NCI-H1048 (cell line): ENCODE measurements at places on chromosomes 3 and 15.

GRCh38 chr3:133157716-133158115 is 119.5 kb downstream of the TMEM108 start:
- DNase-seq = no peak

DNA sequence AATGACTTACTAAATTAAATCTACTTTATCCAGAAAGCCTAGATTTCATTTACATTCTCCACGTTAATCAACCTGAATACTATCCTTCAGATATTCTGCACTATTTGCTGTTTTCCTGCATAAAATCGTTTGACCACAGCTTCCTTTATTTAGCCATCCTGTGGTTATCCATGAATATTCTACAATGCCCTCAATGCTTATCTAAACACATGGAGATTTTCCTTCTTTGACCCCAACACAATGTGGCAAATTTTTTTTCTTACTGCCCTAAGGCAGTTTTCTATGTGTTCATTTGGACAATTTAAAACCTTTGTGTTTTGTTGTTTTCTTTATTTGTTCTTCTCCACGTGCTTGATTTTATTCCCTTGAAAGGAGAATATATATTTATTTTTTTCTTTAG is 495.5 kb upstream of the ROBO1 start:
- DNase-seq = no peak

DNA sequence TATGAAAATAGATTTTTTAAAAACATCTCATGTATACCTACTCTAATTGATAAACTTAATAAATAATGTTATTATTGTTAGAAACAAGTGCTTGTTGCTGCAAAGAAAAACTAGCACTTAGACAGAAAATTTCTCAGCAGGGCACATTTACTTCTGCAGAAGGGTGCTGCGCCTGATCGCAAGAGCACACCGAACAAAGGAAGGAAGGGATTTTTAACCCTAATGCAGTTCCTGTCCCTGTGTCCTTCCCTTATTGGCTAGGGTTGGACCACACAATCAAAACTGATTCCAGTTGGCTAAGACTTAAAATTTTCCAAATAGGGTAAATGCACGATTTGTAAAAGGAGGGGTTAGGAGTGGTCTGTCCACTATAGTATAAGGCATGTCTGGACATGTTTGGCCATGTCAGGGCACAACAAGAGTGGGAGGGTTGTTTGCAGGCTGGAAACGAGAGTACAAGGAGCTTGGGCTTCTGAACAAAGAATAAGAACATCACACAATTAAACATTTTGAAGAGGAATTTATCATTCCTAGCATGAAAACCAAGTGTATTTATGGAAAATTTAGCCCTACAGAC is 4.7 kb downstream of the DTWD1 start:
- DNase-seq = no peak

DNA sequence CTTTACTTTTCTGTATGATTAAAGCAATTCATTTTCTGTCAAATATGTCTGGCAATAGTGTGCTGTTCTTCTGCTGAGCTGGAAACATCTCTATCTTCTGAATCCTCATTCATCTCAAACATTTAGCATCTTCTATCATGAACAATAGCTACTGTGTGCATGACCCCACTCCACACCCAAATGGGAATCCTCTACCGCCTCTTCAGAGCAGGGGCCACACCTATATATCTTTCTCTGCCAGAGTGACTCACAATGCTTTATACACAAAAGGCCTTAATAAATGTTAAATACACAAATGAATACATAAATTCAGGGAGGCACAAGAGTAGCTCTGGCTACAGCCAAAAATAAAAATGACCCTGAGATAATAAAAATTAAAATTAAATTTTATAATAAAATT is 8.0 kb downstream of the ALDH1A2 start:
- DNase-seq = no peak

DNA sequence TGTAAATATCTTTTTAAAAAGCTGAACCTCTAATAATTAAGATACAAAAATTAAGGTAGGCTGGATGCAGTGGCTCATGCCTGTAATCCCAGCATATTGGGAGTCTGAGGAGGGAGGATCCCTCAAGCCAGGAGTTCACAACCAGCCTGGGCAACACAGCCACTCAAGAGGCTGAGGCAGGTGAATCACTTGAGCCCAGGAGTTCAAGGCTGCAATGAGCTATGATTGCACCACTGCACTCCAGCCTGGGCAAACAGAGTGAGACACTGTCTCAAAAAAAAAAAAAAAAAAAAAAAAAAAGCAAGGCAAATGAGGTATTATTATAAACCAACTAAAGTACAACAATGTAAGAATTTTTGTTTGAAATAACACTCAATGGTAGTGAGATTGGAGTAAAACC is 47.6 kb downstream of the EFHB start:
- DNase-seq = no peak

DNA sequence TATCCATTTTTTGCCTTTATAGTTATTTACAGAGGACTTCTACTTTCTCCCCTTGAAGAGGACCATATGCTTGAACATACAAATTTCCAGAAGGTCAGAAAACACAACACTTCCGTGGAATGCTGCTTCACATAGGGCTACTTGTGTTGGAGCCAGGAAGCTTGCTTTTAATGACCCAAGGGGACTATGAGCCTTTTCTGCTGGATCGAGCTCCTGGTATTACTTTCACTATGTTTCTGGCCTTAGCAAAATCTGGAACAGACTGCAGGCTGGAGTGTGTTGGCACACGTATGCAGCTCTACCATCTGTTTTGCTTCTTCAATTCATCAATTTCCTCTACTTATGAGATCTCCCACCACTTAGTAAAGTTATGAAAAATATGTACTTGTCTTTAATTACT is 69.3 kb upstream of the CBLB start:
- DNase-seq = no peak

DNA sequence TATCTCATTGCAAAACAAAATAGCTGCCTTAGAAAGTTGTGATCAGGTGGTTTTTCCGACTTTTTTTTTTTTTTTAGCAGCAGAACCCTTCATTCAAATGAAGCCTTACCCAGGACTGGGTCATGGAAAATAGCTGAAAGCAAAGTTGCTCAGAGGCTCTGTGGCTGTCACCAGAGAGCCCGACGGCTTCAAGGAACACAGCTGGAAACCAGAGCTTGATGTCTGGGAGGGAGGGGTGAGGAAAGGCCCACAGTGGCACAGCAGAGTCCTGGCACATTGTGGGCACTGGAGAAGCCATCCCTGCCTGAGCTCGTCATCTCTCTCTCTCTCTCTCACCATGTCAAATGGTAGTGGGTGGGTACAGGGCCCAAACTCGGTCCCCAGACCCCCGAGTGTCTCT is 77.5 kb downstream of the RPN1 start:
- DNase-seq = no peak
